Uterus (tissue), 4 donors: ENCODE measurements at places on chromosomes 1 and 21. TPM values are rescaled to one million over a fixed set of nuclear protein-coding genes. Genes with fewer than 3 reads are reported as not detected.

GRCh38 chr1:147757015-147757990 lies 3.1 kb downstream of the GJA5 start:
- H3K4me3 ChIP-seq: no peak overlapping the region
- no peaks in the 10 kb centered on the region for H3K36me3 ChIP-seq
- H3K27ac ChIP-seq: no peak overlapping the region
- no peak for DNase-seq

DNA sequence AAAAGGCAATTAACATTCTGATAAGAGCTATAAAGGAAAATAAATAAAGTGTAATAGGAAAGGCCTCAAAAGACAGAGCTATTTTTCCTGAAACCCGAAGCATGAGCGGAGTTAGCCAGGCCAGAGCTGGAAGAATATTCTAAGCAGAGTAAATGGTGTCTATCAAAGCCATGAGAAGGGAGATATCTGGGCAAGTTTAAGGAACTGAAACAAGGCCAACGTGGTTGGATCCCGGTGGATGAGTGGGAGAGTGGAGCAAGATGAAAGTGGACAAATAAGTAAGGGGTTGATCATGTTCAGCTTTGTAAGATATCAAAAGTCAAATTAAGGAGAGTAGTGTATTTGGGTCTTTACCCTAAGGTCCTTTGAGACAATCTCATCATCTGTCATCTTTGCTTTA lies 234.0 kb downstream of the TM2D1 start:
- H3K27ac ChIP-seq: peak overlapping the region; percentile 63
- peaks cover 4% of the 10 kb centered on the region for H3K4me1 ChIP-seq
- H3K27me3 ChIP-seq: no peaks in the 10 kb centered on the region

DNA sequence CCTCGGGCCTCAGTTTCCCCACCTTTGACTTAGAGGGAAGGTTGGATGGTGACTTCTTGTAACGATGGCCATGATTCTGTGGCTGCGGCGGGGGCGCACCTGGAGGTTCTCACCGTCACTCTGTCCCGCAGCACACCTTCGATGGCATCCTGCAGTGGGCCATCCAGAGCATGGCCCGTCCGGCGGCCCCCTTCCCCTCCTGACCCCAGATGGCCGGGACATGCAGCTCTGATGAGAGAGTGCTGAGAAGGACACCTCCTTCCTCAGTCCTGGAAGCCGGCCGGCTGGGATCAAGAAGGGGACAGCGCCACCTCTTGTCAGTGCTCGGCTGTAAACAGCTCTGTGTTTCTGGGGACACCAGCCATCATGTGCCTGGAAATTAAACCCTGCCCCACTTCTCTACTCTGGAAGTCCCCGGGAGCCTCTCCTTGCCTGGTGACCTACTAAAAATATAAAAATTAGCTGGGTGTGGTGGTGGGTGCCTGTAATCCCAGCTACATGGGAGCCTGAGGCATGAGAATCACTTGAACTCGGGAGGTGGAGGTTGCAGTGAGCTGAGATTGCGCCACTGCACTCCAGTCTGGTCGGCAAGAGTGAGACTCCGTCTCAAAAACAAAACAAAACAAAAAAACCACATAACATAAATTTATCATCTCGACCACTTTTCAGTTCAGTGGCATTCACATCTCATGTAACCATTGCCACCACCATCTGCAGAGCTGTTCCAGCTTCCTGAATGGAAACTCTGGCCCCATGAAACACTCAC lies 2.1 kb upstream of the PFKL start:
- no peaks in the 10 kb centered on the region for H3K27me3 ChIP-seq
- no peak overlapping the region for H3K4me3 ChIP-seq

GRCh38 chr21:29017639-29018237 lies 1.4 kb downstream of the RWDD2B start:
- DNase-seq: no peak
- no peak overlapping the region for H3K27ac ChIP-seq
- no peaks in the 10 kb centered on the region for H3K27me3 ChIP-seq
- H3K4me3 ChIP-seq: no peak overlapping the region
- H3K4me1 ChIP-seq: no peaks in the 10 kb centered on the region

- H3K4me1 ChIP-seq: no peaks in the 10 kb centered on the region
- H3K4me3 ChIP-seq: no peak overlapping the region
- peak overlapping the region; percentile 67 for H3K27ac ChIP-seq
- no peaks in the 10 kb centered on the region for H3K36me3 ChIP-seq
- no peaks in the 10 kb centered on the region for H3K27me3 ChIP-seq
Observed at GRCh38 chr1:240314845-240315801, 223.4 kb downstream of the FMN2 start.

DNA sequence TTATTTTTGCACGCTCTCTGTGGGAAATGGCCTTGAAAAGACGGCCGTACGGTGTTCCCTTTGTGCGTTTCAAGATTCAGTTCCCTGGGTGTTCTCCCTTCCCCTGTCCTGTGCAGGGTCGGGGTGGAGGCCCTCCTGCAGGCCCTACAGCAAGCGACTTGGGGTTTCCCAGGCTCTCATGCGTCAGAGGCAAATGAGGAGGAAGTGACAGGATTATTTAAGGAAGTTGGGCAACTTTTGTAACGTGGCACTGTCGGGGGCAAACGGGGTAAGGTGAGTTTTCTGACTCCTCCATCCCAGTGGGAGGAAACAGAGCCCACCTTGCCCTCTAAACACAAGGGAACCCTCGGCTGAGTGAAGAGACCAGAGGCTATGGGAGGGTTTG lies 16.1 kb upstream of the AJAP1 start:
- no peak overlapping the region for H3K4me3 ChIP-seq
- no peaks in the 10 kb centered on the region for H3K4me1 ChIP-seq
- no peaks in the 10 kb centered on the region for H3K36me3 ChIP-seq
- H3K27me3 ChIP-seq: no peaks in the 10 kb centered on the region

DNA sequence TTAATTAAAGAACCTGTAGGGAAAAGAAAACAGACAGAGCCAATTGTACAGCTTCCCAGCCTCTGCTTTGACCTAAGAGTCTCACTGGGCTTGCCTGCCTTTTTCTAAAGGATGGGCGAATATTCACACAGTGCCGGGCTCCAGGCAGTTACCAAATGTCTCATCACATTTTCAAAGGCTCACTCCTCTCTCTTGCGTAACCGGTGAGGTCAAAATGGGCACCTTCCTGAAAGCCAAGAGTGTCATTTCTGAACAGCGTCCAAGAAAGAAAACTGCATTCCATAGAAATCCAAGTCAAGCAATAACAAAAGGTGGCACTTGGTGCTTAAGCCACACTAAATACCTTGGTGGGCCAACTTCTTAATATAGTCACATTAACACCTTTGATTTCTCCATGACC lies 710 bp upstream of the PALMD start:
- H3K4me1 ChIP-seq: peaks cover 6% of the 10 kb centered on the region
- DNase-seq: peak; percentile 20
- H3K4me3 ChIP-seq: peak overlapping the region; percentile 37
- H3K27me3 ChIP-seq: no peaks in the 10 kb centered on the region
- H3K27ac ChIP-seq: peak overlapping the region; percentile 78

Gene CYP4A11
- total RNA-seq: not detected
